ENCODE measurements at places on chromosomes 2 and 18. TPM values are rescaled to one million over a fixed set of nuclear protein-coding genes. Genes with fewer than 3 reads are reported as not detected.

DNA sequence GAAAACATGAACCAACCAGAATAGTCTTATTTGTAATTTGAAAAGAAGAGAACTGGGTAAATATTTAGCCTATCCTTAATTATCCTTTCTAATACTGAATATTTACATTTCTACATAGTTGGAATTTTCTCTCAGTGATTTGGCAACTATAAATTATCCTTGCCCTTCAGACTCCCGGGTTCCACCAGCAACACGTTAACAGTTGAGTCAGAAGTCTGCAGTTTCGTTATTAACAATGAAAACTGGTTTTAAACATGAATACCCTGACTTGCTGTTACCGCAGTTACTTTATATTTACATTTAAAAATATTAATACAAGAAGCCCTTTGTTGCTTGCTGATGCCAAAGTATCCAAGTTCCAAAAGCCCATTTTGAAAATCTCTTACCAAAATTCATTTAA is 673.0 kb downstream of the ARHGAP15 start:
- peak; percentile 90 for DNase-seq

DNA sequence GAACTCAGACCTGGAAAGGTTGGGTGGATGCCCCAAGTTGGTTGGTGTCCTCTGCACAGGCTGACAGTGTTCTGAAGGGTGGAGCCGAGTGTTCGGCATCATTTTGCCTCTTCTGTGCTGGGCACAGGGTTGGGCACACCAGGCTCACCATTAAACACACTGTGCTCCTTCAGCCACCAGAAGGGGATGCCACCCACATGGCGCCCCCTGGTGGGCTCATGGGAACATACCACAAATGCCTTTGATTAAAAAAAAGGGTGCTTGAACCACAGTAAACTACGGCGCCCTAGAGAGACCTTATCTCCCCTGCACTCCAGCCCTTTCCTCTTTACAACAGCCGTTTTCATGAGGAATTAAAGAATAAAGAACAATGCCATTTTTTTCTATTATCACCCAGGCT is 89.4 kb downstream of the CELF4 start:
- peak; percentile 14 for DNase-seq

DNA sequence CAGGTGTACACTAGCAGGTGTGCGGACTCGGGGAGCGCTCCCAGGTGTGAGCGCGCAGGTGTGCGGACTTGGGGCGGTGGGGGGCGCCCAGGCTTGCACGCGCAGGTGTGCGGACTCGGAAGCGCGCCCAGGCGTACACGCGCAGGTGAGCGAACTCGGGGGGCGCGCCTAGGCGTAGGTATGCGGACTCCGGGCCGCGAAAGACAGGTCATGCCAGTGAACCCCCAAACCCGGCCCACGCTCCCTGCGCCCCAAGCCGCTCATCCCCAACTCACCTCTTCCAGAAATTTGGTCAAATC is 342 bp downstream of the CYB5A start:
- DNase-seq, result no peak

GRCh38 chr18:58645398-58645797 is 16.5 kb upstream of the ALPK2 start:
- peak; percentile 71 for DNase-seq

DNA sequence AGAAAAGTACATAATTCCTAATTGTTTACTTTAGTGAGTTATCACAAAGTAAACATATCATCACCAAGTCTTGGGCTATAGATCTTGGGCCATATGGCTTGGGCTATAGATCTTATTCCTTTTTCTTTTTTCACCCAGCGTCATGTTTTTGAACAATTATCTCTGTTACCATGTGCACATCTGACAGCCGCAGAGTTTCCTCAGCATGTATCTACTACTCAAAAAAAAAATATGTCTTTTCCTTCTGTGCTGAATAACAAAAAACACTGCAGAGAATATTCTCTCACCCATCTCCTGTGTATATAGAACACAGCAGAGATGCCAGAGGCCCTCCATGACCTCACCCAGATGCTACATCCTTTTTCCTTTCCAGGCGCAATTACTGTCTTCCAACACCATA is 76.2 kb upstream of the MYO3B start:
- DNase-seq, result no peak

DNA sequence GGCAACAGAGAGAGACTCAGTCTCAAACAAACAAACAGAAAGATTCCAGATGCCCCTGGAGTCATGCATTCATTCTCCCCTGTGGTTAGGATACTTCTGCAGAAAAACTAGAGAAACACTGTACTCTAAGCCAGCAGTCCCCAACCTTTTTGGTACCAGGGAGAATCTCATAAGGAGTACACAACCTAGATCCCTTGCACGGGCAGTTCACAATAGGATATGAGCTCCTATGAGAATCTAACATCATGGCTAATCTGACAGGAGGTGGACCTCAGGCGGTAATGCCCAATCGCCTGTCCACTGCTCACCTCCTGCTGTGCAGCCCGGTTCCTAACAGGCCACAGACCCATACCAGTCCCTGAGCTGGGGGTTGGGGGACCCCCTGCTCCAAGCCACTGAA is 18.3 kb downstream of the PSME4 start:
- no peak for DNase-seq

- peak; percentile 26 for DNase-seq
Measured at GRCh38 chr2:71796174-71796593, 342.8 kb downstream of the DYSF start.

GRCh38 chr2:238558456-238559099 is 131.9 kb downstream of the ASB1 start:
- DNase-seq, result no peak

GRCh38 chr2:181910028-181910831 is 18.7 kb downstream of the ITPRID2 start:
- DNase-seq, result no peak

DNA sequence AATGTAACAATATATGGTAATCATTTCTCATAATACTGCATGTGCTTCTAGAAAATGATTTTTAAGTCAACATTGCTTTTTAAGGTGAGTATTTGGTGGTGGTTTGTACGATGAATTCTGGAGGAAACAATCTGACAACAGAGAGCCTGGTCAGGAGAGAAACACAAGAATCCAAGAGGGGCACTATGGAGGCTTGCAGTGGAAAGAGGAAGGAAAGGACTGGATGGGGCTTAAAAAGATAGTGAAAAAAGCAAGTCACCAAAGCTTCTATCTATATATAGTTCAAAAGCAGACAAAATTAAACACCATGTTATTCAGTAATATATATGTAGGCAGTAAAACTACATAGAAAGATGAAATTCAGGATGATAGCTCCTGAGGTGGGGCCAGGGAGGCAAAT is 109.4 kb upstream of the SERTAD2 start:
- DNase-seq, result no peak

DNA sequence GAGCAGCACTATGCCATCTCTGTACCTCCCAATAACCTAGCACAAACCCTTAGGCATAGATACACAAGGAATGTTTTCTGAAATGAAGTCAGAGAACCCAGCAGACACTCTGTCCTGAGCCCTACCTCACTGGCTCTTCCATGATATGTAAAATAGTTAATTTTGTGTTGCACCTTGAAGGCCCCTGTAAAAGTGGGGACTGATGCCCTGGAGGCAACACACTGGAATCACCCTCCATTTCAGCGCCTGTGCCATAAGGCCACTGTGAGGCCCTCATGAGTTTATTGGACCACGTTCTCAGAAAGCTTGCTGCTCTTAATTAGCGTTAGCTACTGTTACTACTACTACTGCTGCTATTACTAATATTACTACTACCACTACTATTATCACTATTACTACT is 670.1 kb upstream of the SOX11 start:
- DNase-seq, result no peak

DNA sequence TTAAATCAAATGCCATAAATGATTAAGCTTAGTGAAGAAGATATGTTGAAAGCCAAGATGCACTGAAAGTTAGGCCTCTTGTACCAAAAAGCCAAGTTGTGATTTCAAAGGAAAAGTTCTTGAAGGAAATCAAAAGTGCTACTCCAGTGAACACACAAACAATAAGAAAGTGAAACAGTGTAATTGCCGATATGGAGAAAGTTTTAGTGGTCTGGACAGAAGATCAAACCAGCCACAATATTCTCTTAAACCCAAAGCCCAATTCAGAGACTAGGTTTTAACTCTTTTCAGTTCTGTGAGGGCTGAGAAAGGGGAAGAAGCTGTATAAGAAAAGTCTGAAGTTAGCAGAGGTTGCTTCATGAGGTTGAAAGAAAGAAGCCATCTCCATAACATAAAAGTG is 101.8 kb upstream of the RPE start:
- no peak for DNase-seq

DNA sequence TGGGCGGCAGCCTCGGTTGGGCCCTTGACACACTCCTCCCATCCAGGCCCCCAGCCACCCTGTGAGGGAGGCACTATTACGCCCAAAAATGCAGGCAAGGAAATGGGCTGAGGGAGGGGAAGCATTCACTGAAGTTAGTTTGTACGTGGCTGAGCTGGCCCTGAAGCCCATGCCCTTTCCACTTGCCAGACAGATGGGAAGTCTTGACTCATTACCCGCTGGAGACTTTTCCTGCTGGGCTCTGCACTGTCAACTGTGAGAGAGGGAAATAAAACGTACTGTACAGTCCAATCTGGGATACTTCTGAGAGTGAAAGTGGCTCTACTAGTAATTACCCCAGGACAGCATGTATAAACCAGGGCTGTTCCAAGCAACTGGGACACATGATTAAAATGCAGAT is 125.9 kb downstream of the MSH2 start:
- peak; percentile 36 for DNase-seq

GRCh38 chr2:12612168-12612567 is 104.6 kb upstream of the TRIB2 start:
- no peak for DNase-seq

DNA sequence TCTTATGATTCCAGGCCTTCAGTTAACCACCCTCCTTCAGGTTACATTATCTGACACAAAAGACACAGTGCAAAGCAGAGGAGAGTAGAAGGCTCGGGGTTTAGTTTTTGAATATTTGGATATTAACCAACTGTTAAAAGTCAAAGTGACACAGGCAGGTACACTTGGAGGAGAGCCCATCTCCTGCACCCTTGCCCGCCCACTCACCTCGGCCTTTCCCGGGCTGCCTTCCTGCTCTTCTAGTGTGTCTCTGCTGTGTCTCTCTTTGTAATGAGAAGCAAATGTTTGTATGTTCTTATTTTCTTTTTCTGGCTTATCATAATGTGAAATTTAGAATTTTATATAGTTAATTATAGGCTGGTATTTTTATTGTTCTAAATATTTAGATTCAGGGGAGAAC is 35.1 kb downstream of the ZNF236 start:
- no peak for DNase-seq

GRCh38 chr2:223034221-223034975 is 17.6 kb upstream of the KCNE4 start:
- no peak for DNase-seq

GRCh38 chr2:197700960-197701359 is 4.2 kb upstream of the MARS2 start:
- no peak for DNase-seq

DNA sequence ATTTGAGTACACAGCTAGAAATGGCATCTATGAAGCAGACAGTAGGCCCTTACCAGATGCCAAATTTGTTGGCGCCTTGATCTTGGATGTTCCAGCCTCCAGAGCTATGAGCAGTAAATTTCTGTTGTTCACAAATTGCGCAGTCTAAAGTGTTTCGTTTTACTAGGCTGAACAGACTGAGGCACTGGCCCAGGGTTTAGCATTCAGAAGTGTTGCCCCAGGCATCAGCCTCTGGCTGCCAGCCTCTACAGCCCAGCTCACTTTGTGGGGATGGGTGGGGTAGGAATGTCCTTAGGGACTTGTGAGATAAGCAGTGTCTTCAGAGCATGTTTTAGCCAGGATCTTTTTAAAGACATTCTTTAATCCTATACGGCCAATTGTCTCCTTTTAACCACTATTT is 51.5 kb upstream of the MGAT5 start:
- no peak for DNase-seq

- DNase-seq, result peak; percentile 10
Measured at GRCh38 chr2:120486946-120487345, 141.0 kb downstream of the INHBB start.

- DNase-seq, result peak; percentile 90
Measured at GRCh38 chr2:114022360-114023085, 132.6 kb downstream of the ACTR3 start.

DNA sequence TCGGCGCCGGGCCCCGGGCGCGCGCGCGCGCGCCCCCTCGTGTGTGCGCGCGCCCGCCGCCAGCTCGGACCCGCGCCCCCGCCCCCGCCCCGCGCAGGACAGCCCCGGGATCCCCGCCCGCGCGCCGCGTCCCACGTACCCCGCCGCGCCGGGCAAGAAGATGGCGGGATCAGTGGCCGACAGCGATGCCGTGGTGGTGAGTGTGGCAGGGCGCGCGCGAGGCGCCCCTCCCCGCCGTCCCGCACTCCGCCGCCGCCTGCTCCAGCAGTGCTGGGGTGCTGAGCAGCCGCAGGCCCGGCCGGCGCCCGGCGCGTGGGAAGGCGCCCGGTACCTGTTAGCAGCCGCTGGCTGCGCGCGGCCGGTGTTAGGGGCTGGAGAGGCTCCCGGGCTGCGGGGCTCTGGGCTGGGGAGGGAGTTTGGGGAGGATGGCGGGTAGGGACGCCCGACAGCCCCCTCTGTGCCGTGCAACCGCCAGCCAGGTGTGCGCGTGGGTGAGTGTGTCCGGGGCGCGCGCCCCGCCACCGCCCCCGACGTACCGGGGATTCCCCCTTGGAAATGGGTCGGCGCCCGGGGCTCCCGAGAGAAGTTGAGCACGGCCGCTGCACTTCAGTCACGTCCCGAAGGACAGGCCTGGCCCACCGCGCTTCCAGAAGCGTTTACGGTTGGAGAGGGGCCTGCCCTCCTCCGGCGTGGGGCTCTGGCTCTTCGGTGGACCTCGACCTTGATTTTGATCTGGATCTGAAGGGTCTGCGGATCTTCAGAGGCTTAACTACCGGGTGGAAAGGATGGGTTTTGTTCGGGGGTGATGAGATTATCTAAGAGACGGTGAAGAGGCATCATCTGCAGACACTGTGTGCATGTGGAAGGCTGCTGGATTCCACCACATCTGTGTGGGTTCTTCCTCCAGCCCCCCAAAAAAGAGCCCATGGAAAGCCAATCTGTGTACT is 697 bp downstream of the LGALSL start:
- peak; percentile 36 for DNase-seq

- DNase-seq, result no peak
Measured at GRCh38 chr18:76306685-76307292, 188.3 kb downstream of the ZNF516 start.

- no peak for DNase-seq
Measured at GRCh38 chr2:208346756-208347155, 59.8 kb upstream of the PTH2R start.

The MERTK gene
- 0.28 TPM for total RNA-seq

The RNF152 gene
- total RNA-seq, result 18.9 TPM

The CYS1 gene
- under 0.01 TPM for total RNA-seq

The TNFRSF11A gene
- total RNA-seq, result under 0.01 TPM

The FAM237A gene
- total RNA-seq, result not detected

The RNU2-63P gene
- 174 TPM for total RNA-seq

The HES6 gene
- 1.3 TPM for total RNA-seq

The SH2D6 gene
- 0.36 TPM for total RNA-seq

The KDSR gene
- total RNA-seq, result 23.3 TPM
